ENCODE measurements at places on chromosomes 7 and 10. TPM values are rescaled to one million over a fixed set of nuclear protein-coding genes. Genes with fewer than 3 reads are reported as not detected.

The ABCA13 gene
- total RNA-seq: 3.5 TPM

The C10orf53 gene
- total RNA-seq: 1.5 TPM

The LGI1 gene
- 0.91 TPM for total RNA-seq

The TMEM236 gene
- 0.45 TPM for total RNA-seq

The MYPN gene
- 1.8 TPM for total RNA-seq

The GJC3 gene
- 3.2 TPM for total RNA-seq

The KCNMA1 gene
- 29.1 TPM for total RNA-seq

The GPR15LG gene
- total RNA-seq: not detected

The LRRN3 gene
- total RNA-seq: 41.5 TPM

The ITGB8 gene
- 99.5 TPM for total RNA-seq

The FKBP6 gene
- not detected for total RNA-seq

The HOXA1 gene
- not detected for total RNA-seq

The CUBN gene
- total RNA-seq: 9.7 TPM

The NME8 gene
- total RNA-seq: not detected

The UNCX gene
- not detected for total RNA-seq

The GLI3 gene
- 9.2 TPM for total RNA-seq

The PNPLA8 gene
- 27.3 TPM for total RNA-seq

The HTR7 gene
- total RNA-seq: 3.5 TPM

The DNAJC30 gene
- total RNA-seq: 16.3 TPM

The MYL10 gene
- total RNA-seq: not detected

The TMEM176A gene
- 6.9 TPM for total RNA-seq

DNA sequence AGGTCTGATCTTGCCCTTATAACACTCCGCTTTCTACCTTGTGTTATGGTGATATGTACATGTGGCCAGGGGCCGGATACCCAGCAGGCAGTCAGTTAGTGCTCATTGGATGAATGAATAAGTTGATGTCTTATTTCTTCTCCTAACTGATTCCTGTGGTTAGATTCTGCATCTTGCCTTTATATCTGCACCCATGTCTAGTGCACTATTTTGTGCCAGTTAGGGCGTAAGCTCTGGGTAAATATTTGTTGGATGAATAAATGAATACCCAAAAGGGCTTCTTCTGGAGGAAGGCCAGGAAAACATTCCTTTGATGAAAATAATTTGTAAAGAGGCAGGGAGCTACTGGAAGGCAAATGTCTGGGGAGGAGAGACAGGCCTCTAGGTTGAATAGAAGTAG, 148.2 kb downstream of the CHN2 start:
- no peak for DNase-seq

GRCh38 chr7:151232917-151233701, 826 bp downstream of the CHPF2 start:
- peak; percentile 33 for DNase-seq

GRCh38 chr7:26853788-26854393, 10.5 kb downstream of the SKAP2 start:
- no peak for DNase-seq

- DNase-seq: no peak
Observed at GRCh38 chr7:79523436-79523835, 70.0 kb upstream of the MAGI2 start.

- peak; percentile 72 for DNase-seq
Observed at GRCh38 chr10:124721330-124722045, 22.7 kb downstream of the FAM53B start.

GRCh38 chr10:133196936-133197758, 32.9 kb upstream of the UTF1 start:
- DNase-seq: no peak

DNA sequence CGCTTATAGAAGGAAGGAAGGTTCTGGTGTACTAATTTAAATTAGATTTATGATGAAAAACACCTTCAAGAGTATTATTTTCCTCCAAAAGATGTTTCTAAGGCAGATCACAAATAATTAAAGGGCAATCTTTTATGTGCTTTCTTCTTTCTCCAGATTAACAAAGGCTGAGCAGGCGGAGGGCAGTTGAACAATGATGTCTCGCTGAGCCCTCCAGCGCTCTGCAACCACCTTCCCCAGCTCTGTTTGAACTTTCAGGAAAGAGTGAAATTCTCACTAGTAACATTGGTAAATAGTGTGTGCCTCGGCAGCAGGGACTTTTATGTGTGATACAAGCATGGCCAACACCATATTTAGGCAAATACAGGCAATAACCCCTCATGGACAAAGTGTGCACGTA, 379.1 kb upstream of the MKI67 start:
- DNase-seq: no peak

GRCh38 chr10:65720901-65721300, 1204.9 kb upstream of the LRRTM3 start:
- DNase-seq: no peak

- DNase-seq: no peak
Observed at GRCh38 chr10:84333864-84334451, 5.6 kb downstream of the CCSER2 start.

DNA sequence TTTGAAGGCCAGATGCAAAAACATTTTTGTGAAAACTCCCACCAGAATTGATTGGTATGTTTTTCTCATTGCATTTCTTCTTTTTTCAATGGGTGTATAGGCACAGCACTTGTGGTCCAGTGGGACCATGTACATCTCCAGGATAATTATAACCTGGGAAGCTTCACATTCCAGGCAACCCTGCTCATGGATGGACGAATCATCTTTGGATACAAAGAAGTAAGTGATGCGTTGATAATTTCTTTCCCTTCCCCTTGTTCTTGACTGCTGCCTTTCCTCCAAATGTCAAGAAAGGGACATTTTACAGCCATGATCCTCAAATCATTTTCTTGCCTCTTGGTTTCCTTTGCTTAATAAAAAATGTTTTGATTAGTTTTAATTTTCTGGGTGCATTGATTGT, 331.5 kb downstream of the PLXDC2 start:
- no peak for DNase-seq

DNA sequence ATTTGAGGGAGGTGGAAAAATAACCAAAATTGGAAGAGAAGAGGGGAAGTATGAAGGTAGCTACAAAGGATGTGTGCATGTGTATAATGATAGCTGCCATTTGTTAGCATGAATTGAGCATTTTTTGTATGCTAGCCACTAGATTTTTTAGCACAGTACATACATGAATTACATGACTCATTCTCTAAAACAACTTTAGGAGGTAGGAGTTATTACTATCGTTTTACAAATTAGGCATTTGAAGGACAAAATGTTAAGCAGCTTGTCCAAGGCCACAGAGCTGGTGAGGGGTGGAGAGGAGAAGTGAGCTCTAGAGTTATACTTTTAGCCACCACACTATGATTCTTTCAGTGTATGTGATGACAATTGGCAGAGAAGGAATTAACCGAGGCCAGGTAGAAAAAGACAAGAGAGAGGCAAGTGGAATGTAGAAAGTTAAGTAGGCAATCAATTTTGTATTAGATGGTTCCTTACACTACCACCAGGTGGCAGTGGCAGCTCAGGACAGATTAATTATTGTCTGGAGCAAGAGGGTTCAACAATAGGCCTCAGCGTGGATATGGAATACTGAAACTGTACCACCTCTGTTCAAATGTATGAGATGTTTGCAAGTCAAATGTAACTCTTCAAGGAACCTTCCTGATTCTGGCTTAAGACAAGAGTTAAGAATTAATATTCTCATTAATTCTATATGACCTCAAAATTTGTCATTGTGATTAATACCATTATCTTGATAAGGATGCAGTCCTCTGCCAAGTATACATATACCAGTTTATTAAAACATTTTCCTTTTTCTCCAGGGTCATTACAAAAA, 128.0 kb downstream of the MBL2 start:
- peak; percentile 35 for DNase-seq

GRCh38 chr10:71743089-71743838, 23.7 kb upstream of the C10orf105 start:
- DNase-seq: no peak

DNA sequence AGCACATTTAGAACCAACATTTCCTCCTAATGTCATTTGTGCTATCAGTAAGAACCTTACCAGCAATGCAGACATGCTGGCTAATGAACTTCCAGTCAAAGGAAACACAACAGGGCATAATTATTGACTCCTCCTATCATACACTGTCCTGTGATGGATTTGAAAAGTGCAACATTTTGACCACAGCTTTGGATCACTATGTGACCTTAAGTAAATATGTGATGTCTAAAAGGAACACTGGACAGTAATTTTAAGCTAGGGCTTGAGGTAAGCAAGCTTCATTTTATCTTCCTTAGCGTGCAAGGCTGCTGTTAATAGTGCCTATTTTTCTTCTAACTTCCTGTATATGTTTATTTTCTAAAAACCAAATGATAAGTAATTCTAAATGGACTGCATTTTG, 240.6 kb upstream of the HGF start:
- DNase-seq: no peak

DNA sequence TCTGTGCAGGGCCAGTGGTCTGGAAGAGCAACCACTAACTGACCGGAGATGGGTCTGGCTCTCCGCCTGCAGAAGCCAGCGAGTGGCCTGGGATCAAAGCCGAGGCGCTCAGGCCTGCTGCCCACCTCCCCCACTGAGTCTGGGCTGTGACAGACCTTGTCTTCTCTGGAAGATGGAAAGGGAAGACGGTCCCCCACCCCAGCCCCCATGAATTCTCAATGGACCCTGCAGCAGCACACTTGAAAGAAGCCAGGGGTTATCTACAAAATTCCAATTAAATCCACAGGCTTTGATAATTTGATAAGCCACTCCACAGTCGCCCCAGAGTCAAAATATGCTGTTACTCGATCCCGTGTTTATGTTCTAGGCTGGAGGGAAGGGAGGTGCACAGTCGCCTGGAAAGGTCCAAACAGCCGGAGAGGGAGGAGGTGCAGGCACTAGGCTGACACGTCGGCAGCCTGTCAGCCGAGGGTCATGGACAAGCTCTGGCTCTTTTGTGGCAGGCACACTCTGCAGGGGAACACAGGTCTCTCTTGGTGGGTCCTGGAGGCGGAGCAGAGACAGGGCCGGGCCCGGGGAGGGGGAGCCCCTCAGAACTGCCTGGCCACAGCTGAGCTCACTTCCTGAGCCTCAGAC, 134.9 kb downstream of the SH3PXD2A start:
- DNase-seq: no peak

GRCh38 chr10:101649525-101650085, 45.4 kb downstream of the FBXW4 start:
- no peak for DNase-seq

GRCh38 chr7:50274361-50274760, 30.2 kb upstream of the IKZF1 start:
- no peak for DNase-seq

- DNase-seq: no peak
Observed at GRCh38 chr10:13628661-13629060, 41.9 kb downstream of the PRPF18 start.

DNA sequence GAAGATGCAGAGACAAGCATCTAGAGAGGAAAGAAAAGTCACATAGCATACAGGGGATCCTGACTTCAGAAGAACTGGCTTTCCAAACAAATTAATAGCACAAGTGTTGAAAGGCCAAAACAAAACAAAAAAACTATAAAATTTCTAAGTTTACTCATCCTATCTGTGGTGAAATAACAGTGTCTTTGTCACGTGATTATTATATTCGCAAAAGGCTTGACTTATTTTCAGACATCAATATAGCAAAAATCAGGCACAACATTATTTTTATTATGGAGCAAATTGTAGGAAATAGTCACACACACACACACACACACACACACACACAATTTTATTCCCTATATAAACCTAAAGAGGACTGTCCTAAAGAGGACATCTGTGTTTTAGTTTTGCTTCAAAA, 272.3 kb downstream of the CNTNAP2 start:
- no peak for DNase-seq

DNA sequence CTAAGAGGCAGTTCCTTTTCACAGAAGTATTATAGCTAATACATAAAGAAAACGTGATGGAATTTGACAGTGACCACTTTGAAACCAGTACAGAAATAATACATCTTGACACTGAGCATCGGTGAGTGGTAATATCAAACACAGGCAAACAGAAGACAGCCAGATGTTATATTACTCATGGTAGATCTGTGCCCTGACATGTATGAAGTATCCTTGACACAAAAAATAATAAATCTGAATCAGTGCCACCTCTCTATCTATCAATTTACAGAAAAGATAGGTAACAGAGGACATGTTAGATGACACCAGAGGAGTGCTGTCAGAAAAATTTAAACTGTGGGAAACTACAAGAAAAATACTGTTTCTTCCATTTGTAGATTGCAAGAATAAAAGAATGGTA, 217.4 kb upstream of the POT1 start:
- DNase-seq: no peak

DNA sequence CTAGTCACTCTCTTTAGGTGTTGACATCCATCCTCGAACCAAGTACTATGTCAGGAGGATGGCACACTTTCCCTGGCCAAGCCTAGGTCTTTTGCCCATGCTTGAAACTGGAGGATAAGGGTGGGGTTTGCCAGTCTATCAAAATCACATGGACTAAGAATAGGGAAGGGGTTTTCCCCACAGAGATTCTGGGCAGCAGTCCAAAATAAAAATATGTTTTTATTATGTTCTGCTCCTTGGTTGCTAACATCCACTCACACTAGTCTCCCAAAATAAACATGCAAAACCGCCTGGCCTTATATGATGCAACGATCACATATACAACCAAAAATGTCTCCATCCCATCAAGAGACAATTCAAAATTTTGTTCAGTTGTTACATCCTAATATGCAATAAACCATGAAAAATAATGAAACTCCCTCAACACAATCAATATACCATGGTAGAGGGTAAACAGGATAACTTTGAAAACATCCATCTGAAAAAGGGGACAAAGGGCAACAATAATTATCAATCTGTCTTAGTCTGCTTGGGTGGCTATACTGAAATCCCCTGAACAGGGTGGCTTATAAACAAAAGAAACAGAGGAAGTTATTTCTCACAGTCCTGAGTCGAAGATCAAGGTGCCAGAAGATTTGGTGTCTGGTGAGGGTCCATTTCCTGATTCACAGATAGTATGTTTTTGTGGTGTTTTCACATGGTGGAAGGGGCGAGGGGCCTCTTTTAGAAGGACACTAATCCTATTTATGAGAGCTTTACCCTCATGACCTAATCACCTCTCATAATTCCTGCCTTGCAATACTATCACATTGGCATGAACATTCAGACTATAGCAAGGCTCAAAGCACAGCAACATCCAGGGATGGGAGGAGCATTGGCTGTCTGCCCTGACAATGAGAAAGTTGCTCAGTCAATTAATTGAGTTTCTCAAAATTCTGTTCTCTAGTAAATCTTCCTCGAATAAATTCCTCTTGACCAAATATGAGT, 159.3 kb downstream of the ETV1 start:
- no peak for DNase-seq

- DNase-seq: no peak
Observed at GRCh38 chr10:90965720-90966119, 44.8 kb upstream of the ANKRD1 start.

Measured in prostate gland (tissue), 2 donors.